ENCODE measurements at places on chromosomes 5 and 9.

- H3K27me3 ChIP-seq, result peaks cover 39% of the 10 kb centered on the region
- no peaks in the 10 kb centered on the region for H3K36me3 ChIP-seq
- no peaks in the 10 kb centered on the region for H3K4me1 ChIP-seq
- H3K4me3 ChIP-seq, result no peak overlapping the region
- H3K27ac ChIP-seq, result no peak overlapping the region
Observed at GRCh38 chr5:1723957-1724821, 75.4 kb downstream of the MRPL36 start.

DNA sequence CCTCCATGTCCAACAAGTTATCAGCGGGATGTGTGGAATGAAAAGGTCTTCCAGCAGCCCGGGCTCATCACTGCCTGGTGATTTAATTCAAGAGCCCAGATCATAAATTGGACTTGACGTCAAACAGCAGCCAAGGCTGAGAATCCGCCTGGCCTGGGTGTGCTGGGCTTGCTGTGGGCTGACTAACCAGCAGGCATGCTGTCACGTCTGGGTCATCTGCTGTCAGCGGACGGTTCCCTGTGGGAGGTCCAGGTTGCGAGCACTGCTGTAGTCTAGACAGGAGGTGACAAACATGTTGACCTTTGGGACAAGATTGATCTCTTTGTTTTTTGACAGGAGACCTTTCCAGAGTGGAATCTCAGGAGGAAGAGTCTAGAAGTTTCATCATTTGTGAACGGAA lies 289.7 kb downstream of the OSTF1 start:
- no peaks in the 10 kb centered on the region for H3K4me1 ChIP-seq
- H3K27ac ChIP-seq, result peak overlapping the region; percentile 24
- no peaks in the 10 kb centered on the region for H3K36me3 ChIP-seq
- ATAC-seq, result peak; percentile 89
- no peak overlapping the region for H3K4me3 ChIP-seq
- no peaks in the 10 kb centered on the region for H3K27me3 ChIP-seq

- no peak overlapping the region for H3K4me3 ChIP-seq
- no peaks in the 10 kb centered on the region for H3K36me3 ChIP-seq
- no peaks in the 10 kb centered on the region for H3K27me3 ChIP-seq
- no peaks in the 10 kb centered on the region for H3K4me1 ChIP-seq
- no peak overlapping the region for H3K27ac ChIP-seq
Observed at GRCh38 chr9:8071445-8071798, 271.8 kb upstream of the DMAC1 start.

DNA sequence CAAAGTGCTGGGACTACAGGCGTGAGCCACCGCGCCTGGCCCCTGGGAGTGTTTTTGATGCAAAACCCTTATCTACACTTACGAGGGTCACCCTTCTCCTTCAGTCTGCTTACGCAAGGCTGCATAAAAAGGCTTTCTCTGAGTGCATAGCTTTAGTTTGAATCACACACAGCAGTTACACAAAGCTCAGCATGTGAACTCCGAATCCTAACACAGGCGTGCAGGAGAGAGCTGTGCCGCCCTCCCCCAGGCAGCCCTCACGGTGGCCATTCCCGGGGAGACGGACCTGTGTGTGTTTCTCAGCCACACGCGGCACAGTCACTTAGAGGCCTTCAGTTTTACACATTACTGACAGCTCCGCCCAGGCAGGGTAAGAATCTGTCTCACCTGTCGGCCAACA lies 26.7 kb downstream of the EXD3 start:
- no peak for ATAC-seq
- H3K4me3 ChIP-seq, result no peak overlapping the region
- H3K27me3 ChIP-seq, result no peaks in the 10 kb centered on the region
- H3K36me3 ChIP-seq, result no peaks in the 10 kb centered on the region
- no peak overlapping the region for H3K27ac ChIP-seq

GRCh38 chr9:129102095-129102525 lies 8.5 kb downstream of the CRAT start:
- no peaks in the 10 kb centered on the region for H3K27me3 ChIP-seq
- no peak overlapping the region for H3K27ac ChIP-seq
- no peak overlapping the region for H3K4me3 ChIP-seq
- no peaks in the 10 kb centered on the region for H3K36me3 ChIP-seq
- ATAC-seq, result no peak

GRCh38 chr9:104795857-104796256 lies 31.9 kb downstream of the NIPSNAP3B start:
- H3K4me1 ChIP-seq, result no peaks in the 10 kb centered on the region
- no peak overlapping the region for H3K4me3 ChIP-seq
- peaks cover 52% of the 10 kb centered on the region for H3K36me3 ChIP-seq
- no peak for ATAC-seq

DNA sequence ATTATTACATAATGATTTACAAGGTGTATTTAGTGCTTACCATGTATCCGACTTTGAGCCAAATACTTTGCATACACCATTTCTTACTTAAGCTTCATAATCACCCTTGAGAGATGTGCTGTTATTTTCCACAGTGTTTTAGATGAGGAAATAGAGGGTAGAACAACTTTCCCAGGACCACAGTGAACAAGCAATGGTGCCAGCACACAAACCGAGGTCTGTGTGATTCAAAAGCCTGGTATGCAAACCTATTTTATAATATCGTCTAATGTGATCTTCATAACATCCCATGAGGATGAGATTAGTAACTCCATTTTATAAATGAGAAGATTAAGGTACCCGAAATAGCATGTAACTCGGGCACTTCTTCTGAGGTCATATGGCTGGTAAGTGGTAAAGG lies 294.7 kb downstream of the NSG2 start:
- no peaks in the 10 kb centered on the region for H3K36me3 ChIP-seq
- no peak overlapping the region for H3K27ac ChIP-seq
- no peak overlapping the region for H3K4me3 ChIP-seq
